Osteocyte (in vitro differentiated cells): ENCODE measurements at places on chromosomes 6 and 20. TPM values are rescaled to one million over a fixed set of nuclear protein-coding genes. Genes with fewer than 3 reads are reported as not detected.

DNA sequence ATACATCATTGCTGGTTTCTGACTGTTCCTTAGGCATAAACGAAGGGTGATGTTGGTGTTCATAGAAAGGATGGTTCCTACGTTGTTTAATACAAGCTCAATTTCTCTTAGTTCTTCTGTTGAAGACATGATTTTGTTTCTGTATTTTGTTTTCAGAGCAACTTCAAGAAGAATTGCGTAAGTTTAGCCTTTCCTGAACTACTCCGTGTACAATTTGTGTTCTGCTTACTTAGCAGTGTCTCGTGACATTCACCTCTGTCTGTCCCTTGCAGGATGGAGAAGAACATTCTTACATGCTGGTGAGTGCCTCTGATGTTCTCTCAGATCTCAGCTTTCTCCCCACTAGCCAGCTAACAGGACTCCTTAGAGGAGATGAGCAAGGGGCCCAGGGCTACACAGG, 7.6 kb downstream of the BTN2A2 start:
- H3K27ac ChIP-seq, result no peak overlapping the region
- no peaks in the 10 kb centered on the region for H3K27me3 ChIP-seq
- H3K36me3 ChIP-seq, result peaks cover 16% of the 10 kb centered on the region
- DNase-seq, result no peak
- H3K4me1 ChIP-seq, result peaks cover 33% of the 10 kb centered on the region
- H3K4me3 ChIP-seq, result no peak overlapping the region

DNA sequence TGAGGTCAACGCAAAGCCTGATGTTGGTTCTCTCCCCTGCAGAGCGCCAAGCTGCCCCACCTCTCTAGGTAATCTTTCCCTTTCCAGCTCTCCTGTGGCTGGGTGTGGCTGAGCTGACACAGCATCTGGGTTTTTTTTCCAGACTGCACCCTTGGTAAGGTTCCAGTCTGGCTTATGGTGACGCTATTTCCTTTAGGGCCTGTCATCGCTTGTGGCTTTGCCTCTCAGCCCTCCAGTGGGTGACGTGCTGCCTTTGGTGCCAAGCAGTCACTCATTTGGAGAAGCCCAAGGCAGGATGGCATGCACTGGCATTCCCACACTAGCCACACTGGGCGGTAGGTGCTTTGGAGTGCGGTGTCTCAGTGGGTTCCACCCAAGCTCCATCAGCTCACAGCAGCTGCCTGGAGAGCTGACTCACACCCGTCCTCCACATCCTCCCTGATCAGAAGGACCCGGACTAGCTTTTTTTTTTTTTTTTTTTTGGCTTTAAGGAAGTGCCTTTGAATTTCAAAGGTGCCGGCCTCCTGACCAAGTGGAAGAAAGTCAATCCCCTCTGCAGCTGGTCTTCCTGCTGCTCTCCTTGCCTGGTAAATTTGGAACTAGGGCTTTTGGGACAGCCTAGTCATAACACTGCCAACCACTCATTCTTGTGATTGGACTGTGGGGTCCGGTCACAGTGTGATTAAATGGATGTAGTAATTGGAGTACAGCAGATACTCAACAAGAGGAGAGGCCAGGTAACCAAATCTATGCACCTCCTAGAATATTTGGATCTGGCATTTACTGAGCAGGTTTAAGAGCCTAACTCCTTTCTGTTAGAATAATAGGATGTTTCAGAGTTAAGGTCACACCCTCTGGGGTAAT, 153.6 kb downstream of the CD83 start:
- H3K4me3 ChIP-seq, result no peak overlapping the region
- H3K4me1 ChIP-seq, result peaks cover 9% of the 10 kb centered on the region
- peaks cover 14% of the 10 kb centered on the region for H3K27me3 ChIP-seq
- H3K27ac ChIP-seq, result no peak overlapping the region

DNA sequence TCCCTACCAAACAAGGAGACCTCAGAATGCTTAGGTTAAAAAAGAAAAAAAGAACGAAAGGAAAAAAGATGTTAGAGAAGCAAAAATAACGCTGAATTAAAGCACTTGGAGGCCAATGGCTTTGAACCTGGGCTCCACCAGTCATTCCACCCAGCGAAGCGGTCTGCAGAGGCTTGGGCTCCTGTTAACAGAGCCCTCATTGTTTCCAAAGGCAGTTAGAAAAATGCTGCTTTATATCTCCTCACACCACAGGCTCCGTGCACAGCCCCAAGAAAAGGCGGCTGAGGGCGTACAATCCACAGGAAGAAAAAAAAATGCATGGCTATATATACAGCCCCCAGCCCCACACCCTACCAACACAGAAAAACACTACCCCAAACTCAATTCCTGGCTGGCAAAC, 255.9 kb downstream of the FOXC1 start:
- peaks cover 1% of the 10 kb centered on the region for H3K36me3 ChIP-seq
- no peak for DNase-seq
- no peaks in the 10 kb centered on the region for H3K27me3 ChIP-seq
- no peak overlapping the region for H3K4me3 ChIP-seq
- no peak overlapping the region for H3K27ac ChIP-seq
- H3K4me1 ChIP-seq, result peaks cover 25% of the 10 kb centered on the region

LBP gene
- total RNA-seq, result not detected in 2 replicates
